ENCODE measurements at places on chromosomes 3 and 15. TPM values are rescaled to one million over a fixed set of nuclear protein-coding genes. Genes with fewer than 3 reads are reported as not detected.

EPB42 gene
- 4.6 TPM for total RNA-seq

DNA sequence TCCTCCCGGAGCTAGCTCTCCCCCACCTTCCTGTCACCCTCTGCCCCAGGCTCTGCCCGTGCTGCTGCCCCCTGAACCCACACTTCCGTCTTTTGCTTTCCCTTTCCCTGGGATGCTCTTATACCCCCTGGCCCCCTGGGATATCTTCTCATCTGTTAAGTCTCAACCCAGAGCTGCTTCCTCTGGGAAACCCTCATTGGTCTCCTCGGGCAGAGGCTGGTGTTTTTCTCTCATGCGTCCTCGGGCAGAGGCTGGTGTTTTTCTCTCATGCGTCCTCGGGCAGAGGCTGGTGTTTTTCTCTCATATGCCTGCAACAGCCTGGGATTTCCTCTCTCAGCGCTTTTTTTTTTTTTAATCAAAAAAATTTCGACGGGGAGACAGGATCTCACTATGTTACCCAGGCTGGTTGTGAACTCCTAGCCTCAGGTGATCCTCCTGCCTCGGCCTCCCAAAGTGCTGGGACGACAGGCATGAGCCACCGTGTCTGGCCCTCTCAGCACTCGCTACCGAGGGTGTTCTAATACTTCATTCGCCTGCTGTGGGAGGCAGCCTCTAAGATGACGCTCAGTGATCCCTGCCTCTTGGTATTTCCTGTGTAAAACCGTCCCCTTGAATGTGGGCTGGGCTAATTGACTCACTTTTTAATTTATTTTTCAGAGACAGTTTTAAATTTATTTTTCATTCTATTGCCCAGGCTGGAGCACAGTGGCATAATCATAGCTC, 62.7 kb upstream of the TFRC start:
- no peak for DNase-seq

CNOT10 gene
- 23.7 TPM for total RNA-seq

GRCh38 chr3:150303768-150304167, 104.3 kb upstream of the TSC22D2 start:
- DNase-seq = no peak

- no peak for DNase-seq
Measured at GRCh38 chr3:4475804-4476203, 8.7 kb upstream of the SUMF1 start.

CSPG4 gene
- total RNA-seq = 246 TPM

DNA sequence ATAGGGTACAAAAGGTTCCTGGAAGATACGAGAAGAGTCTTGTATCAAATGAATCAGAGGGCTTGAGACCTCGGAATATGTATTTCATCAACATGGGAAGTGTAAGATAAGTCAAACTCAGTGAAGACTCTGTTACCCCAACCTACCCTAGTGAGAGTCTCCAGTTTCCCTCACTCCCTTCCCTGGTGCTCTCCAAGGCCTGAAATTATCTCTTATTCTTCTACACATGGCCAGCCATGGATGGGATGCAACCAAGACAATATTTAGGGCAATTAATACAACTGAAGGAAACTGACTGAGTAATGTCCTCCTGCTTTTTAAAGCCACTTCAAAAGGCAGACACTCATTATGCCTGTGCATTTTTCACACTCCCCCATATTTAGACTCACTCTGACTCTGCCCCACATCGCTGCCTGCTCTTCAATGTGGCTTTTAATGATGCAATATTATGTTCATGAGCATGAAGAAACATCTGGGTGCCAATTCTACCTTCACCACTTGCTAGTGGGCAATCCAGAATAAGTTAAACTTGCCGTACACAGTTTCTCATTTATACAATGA, 137.1 kb upstream of the THBS1 start:
- DNase-seq = no peak

- no peak for DNase-seq
Measured at GRCh38 chr15:49379996-49380395, 43.0 kb upstream of the FGF7 start.

Data from tongue (tissue), 3 donors.